ENCODE measurements at places on chromosomes 1 and 21.
A peak's percentile ranks its signal among the peaks of the same experiment; 100 is the strongest.

- no peak for DNase-seq
- no peaks in the 10 kb centered on the region for H3K27me3 ChIP-seq
- no peak overlapping the region for H3K27ac ChIP-seq
- peaks cover 11% of the 10 kb centered on the region for H3K4me1 ChIP-seq
These were observed 38.6 kb downstream of the UBE2G2 start for GRCh38 chr21:44763050-44763378.

GRCh38 chr21:39182016-39182415 is 1.2 kb downstream of the PSMG1 start:
- peaks cover 25% of the 10 kb centered on the region for H3K4me1 ChIP-seq
- no peaks in the 10 kb centered on the region for H3K27me3 ChIP-seq
- no peaks in the 10 kb centered on the region for H3K36me3 ChIP-seq
- DNase-seq, result no peak

- no peaks in the 10 kb centered on the region for H3K4me1 ChIP-seq
- H3K4me3 ChIP-seq, result no peak overlapping the region
- H3K27ac ChIP-seq, result no peak overlapping the region
- DNase-seq, result no peak
- peaks cover 79% of the 10 kb centered on the region for H3K27me3 ChIP-seq
- no peaks in the 10 kb centered on the region for H3K36me3 ChIP-seq
These were observed 3.7 kb upstream of the TCHH start for GRCh38 chr1:152118915-152119314.

DNA sequence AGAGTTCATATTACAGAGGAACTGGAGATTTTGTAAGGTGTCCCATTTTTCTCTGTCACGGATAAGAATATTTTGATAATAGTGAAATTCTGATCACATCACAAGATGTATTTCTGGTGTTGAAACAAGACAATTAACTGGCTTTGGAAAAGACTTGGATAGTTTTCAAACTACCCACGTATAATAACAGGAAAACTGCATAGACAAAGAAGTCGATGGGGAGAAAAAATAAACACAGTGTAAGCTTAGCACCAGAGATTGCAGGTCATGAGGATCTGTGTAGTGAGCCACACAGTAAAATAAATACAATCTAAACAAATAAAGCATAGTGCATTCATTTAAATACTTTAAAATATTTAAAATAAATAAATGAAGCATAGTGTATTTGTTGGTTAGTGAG is 452.3 kb upstream of the ADAMTS5 start:
- H3K27ac ChIP-seq, result no peak overlapping the region
- no peaks in the 10 kb centered on the region for H3K4me1 ChIP-seq
- no peak overlapping the region for H3K4me3 ChIP-seq
- H3K27me3 ChIP-seq, result no peaks in the 10 kb centered on the region

- H3K27ac ChIP-seq, result no peak overlapping the region
- H3K27me3 ChIP-seq, result no peaks in the 10 kb centered on the region
- no peak for DNase-seq
- H3K36me3 ChIP-seq, result no peaks in the 10 kb centered on the region
- no peak overlapping the region for H3K4me3 ChIP-seq
These were observed 94.8 kb downstream of the DAB1 start for GRCh38 chr1:57329001-57329527.

GRCh38 chr1:233025157-233025556 is 74.7 kb downstream of the NTPCR start:
- peak; percentile 71 for DNase-seq
- H3K36me3 ChIP-seq, result no peaks in the 10 kb centered on the region
- H3K4me3 ChIP-seq, result no peak overlapping the region
- no peaks in the 10 kb centered on the region for H3K27me3 ChIP-seq
- H3K27ac ChIP-seq, result no peak overlapping the region

DNA sequence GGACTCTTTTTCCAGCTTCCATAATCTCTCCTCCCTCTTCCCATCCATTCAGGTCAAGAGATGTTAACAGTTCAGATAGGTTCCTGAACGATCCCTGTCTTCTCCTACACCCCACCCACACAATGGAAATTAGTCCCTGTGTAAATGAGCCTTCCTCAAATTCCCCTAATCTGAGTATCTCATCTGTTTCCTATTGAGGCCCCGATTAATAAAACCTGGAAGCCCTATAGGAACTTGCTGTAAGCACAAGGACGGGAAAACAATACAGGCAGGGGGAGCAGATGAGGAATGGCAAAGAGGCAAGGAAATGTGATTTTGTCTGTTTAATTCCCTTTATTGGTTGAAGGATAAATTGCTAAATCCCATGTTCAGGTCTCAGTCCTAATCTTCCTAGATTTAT is 7.1 kb upstream of the GPX7 start:
- no peaks in the 10 kb centered on the region for H3K36me3 ChIP-seq
- H3K4me1 ChIP-seq, result no peaks in the 10 kb centered on the region
- no peak overlapping the region for H3K27ac ChIP-seq
- H3K27me3 ChIP-seq, result no peaks in the 10 kb centered on the region
- no peak for DNase-seq
- no peak overlapping the region for H3K4me3 ChIP-seq

DNA sequence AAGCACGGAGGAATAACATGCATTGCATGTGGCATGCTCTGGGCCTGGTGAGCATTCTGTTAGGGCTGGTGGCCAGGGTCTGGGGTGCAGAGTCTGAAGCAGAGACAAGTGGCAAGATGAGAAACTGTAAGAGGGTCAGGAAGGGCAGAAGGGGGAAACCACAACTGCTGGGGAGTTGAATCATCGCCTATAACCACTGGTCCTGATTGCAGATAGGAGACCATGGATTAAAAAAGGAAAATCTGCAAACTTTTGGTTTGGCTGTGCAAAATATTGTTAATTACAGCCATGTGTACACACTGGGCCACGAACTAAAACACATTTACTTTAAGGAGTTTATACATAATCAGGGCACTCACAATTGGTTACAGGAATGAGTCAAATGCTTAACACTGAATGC is 76.6 kb downstream of the TGFBR3 start:
- no peaks in the 10 kb centered on the region for H3K27me3 ChIP-seq
- no peak overlapping the region for H3K27ac ChIP-seq
- no peak for DNase-seq
- no peak overlapping the region for H3K4me3 ChIP-seq
- peaks cover 15% of the 10 kb centered on the region for H3K4me1 ChIP-seq
- no peaks in the 10 kb centered on the region for H3K36me3 ChIP-seq

GRCh38 chr1:89842567-89843272 is 21.9 kb downstream of the LRRC8D start:
- H3K27ac ChIP-seq, result peak overlapping the region; percentile 86
- H3K4me3 ChIP-seq, result peak overlapping the region; percentile 77
- peaks cover 5% of the 10 kb centered on the region for H3K4me1 ChIP-seq
- H3K27me3 ChIP-seq, result no peaks in the 10 kb centered on the region

DNA sequence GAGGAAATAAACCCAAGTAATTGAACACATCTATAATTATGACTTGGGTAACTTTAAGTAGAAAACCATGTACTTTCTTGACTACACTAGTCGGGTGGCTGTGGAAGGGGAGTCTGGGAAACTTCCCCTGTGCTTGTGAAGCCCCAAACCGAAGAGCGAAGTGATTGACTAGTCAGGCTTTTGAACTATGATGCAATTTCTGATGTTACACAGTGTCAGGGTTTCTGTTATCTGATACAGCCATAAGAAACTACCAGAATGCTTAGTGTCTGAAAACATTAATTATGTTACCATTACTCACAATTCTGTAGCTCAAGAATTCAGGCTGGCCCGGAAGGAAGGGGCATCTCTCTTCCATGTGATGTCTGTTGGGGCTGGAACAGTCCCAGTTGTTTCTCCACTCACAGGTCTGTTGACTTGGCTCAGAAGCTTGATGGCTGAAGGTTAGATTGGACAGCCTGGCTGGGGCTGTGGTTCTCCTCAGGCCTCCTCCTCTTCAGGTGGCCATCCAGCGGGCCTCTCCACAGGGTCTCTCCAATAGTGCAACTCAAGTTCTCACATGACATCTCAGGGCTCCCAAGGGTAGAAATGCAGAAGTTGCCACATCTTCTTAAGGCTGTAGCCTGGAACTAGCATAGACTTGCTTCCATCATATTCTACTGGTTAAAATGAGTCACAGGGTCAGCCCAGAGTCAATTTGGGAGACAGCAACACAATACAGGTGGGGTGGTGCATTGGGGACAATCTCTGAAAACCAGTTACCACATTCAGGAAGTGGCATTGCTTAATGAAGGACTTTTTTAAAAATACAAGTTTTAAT is 8.3 kb upstream of the C8B start:
- H3K27ac ChIP-seq, result no peak overlapping the region
- DNase-seq, result no peak
- H3K4me1 ChIP-seq, result no peaks in the 10 kb centered on the region
- no peaks in the 10 kb centered on the region for H3K36me3 ChIP-seq

DNA sequence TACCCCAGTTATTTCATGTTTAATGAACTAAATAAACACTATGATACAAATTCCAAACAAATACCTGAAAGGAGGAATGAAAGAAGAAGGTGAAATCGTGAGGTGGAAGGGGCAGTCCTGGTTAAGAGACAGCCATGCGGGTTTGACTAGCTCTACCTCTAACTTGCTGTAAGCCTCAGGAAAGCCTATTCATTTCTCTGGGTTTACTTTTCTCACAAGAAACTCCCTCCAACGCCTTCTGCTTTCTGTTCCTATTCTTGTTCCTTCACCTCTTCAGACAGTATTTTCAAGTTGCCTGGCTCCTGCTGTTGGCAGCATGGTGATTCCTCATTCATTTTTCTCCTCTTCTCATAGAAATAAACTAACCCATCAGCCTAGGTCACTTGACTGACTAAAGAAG is 92.4 kb downstream of the NTPCR start:
- no peaks in the 10 kb centered on the region for H3K27me3 ChIP-seq
- no peak overlapping the region for H3K4me3 ChIP-seq
- no peaks in the 10 kb centered on the region for H3K4me1 ChIP-seq
- DNase-seq, result no peak

- H3K4me1 ChIP-seq, result no peaks in the 10 kb centered on the region
- peaks cover 12% of the 10 kb centered on the region for H3K36me3 ChIP-seq
- H3K4me3 ChIP-seq, result no peak overlapping the region
These were observed 64.0 kb upstream of the KIF1B start for GRCh38 chr1:10146391-10146790.

DNA sequence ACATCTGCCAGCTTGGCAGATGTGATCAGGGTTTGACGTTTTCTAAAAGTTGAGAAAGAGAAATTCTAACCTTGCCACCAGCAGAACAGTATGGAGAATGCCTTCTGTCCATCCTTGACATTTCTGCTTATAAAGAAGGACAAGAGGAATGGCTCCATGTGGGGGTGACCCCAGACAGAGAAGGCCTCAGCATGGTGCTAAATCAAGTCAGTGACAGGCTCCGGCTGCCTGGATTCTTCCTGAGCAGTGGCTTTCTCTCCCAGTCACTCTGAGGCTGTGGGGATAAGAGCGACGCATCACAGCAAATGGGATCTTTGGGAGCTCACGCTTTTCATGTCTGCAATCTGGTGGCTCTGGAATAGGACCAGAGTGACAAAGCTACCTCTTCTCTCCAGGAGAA is 640.2 kb upstream of the CAMK1G start:
- no peak overlapping the region for H3K27ac ChIP-seq
- H3K36me3 ChIP-seq, result no peaks in the 10 kb centered on the region
- no peak for DNase-seq
- no peaks in the 10 kb centered on the region for H3K27me3 ChIP-seq
- no peak overlapping the region for H3K4me3 ChIP-seq

- no peaks in the 10 kb centered on the region for H3K36me3 ChIP-seq
- no peaks in the 10 kb centered on the region for H3K4me1 ChIP-seq
- no peak overlapping the region for H3K4me3 ChIP-seq
- H3K27me3 ChIP-seq, result no peaks in the 10 kb centered on the region
These were observed 65.0 kb upstream of the RNPC3 start for GRCh38 chr1:103460511-103460910.

- H3K27ac ChIP-seq, result peak overlapping the region; percentile 58
- H3K36me3 ChIP-seq, result no peaks in the 10 kb centered on the region
- DNase-seq, result peak; percentile 91
- no peak overlapping the region for H3K4me3 ChIP-seq
These were observed 26.1 kb upstream of the LAMC2 start for GRCh38 chr1:183159960-183160359.

DNA sequence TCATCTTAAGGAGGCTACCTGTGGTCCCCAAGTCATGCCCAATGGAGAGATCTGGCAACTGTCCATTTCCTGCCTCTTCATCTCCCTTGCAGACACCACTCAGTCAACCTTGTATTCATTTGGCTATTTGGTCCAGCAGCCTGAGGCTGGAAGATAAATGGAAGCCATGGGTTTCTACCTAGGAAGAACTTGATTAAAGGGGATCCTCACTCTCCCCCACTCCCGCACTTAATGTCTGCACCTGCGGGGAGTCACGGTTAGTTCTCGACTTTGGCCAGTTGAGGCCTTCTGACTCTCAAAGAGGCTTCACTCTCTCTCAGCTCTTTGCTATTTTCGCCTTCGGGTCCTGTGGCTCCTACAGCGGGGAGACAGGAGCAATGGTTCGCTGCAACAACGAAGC is 8.4 kb upstream of the ATXN7L2 start:
- no peak overlapping the region for H3K4me3 ChIP-seq
- H3K4me1 ChIP-seq, result no peaks in the 10 kb centered on the region
- no peak overlapping the region for H3K27ac ChIP-seq
- peaks cover 24% of the 10 kb centered on the region for H3K27me3 ChIP-seq
- DNase-seq, result no peak
- no peaks in the 10 kb centered on the region for H3K36me3 ChIP-seq

DNA sequence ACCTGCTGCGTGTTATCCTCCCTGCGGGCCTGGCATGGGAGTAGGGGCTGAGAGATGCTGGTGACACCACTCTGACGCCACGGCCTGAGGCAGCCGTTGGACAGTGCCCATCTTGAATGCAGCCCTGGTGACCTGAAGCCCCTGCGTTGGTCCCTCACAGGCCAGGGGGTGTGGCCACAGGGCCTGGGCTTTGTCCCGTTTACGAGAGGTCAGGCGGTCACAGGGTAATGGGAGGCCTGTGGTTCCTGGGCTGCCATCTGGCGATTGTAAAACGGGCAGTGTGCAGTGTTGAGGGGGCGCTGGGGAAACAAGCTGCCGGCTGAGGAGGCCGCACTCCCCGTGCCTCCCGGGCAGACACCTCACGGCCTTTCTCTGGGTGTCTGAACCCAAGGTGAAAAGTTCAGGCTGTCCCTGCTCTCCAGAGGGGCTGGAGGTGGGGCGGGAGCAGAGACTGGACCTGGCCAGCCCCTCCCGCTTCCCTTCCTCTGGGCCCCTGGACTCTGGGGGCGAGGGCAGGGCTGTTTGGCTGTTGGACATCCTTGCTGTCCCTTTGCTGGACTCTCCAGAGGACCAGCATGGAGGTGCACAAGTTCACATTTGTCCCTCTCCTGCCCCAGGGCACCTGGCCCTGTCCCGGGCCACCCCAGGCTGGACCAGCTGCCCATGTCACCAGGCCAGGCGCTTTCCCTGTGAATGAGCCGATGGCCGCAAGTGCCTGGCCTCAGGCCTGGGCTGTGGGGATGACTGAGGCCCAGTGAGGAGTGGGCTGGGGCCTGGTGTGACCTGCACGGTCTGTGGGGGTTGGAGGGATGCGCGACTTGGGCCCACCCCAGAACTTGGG is 42.4 kb downstream of the SKI start:
- no peaks in the 10 kb centered on the region for H3K36me3 ChIP-seq
- H3K4me3 ChIP-seq, result no peak overlapping the region
- H3K27ac ChIP-seq, result peak overlapping the region; percentile 67
- no peaks in the 10 kb centered on the region for H3K27me3 ChIP-seq

DNA sequence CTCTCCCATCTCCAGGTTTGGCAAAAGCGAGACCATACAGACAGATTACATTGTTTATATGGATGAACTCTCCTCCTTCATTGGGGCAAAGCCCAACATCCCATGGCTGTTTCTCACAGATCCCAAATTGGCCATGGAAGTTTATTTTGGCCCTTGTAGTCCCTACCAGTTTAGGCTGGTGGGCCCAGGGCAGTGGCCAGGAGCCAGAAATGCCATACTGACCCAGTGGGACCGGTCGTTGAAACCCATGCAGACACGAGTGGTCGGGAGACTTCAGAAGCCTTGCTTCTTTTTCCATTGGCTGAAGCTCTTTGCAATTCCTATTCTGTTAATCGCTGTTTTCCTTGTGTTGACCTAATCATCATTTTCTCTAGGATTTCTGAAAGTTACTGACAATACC is 26.4 kb downstream of the FMO3 start:
- H3K36me3 ChIP-seq, result no peaks in the 10 kb centered on the region
- H3K27me3 ChIP-seq, result no peaks in the 10 kb centered on the region
- no peak for DNase-seq
- H3K27ac ChIP-seq, result no peak overlapping the region
